ENCODE measurements at places on chromosomes 7 and 10.

GRCh38 chr10:30742471-30742870, 112.9 kb upstream of the LYZL2 start:
- DNase-seq, result no peak

DNA sequence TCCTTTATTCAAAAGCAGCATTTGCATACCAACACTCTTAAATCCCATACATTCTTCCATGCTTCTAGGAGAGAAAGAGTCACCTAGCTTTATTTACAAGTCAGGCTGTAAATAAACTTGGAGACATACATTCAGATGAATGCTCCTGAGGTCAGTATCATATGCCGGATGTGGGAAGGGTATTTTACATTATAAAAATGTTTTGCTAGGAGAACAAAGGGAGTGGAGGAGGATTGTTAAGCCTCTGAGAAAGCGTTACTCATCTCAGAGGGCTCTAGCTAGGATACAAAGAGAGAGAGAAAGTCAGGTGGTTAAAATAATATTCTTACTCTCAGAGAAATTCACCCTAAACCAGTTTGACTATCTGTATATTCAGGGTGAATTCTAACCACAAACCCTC, 300.9 kb upstream of the NPSR1 start:
- no peak for DNase-seq

- no peak for DNase-seq
These were observed 30.9 kb upstream of the VDAC2 start for GRCh38 chr10:75179657-75180177.

- no peak for DNase-seq
These were observed 868 bp downstream of the TIAL1 start for GRCh38 chr10:119595676-119596515.

DNA sequence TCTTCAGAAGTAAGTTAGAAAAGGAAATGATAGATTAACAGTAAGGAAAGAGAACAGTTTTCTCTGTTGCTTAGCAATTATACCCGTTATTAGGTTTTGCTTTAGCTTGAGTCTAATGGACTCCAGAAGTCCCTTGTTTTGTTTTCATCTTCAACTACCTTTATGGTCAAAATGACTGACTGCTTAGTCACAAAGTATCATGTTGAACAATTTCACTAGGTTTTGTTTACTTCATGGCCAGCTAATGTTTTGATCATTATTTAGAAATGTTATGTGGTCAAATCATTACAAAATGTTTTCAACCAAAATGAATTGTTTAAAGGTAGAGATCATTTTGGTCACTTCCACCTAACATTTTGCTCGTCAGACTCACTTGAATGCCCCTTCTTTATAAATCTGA, 1.9 kb downstream of the UBN2 start:
- no peak for DNase-seq

DNA sequence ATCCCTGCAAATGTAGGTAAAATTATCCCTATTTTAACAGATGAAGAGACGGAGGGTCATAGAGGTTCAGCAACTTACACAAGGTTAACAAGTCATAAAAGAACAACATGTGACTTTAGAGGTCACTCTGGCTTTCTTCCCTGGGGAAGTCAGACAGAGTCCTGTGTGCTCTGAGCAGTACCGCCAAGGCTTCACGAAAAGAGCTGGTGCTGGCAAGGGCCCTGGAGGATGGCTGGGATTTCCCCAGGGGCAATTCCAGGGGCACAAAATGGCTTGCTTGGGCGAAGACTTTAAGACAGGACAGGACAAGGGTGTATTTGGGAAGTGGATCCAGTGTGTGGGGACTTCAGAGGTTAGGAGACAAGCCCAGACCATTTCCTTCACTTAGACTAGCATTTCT, 144.1 kb downstream of the PIP4K2A start:
- no peak for DNase-seq

- DNase-seq, result no peak
These were observed 149.2 kb downstream of the PLPP4 start for GRCh38 chr10:120606051-120606764.

GRCh38 chr7:76409537-76409936, at the start of gene SSC4D:
TSS of gene SSC4D (minus strand) at chr7:76409697. CDS start at chr7:76404439, 5,258 bp downstream.
- no peak for DNase-seq

- no peak for DNase-seq
These were observed 142.8 kb downstream of the LSM5 start for GRCh38 chr7:32347244-32347828.

- DNase-seq, result no peak
These were observed 16.3 kb downstream of the ELMO1 start for GRCh38 chr7:37432281-37432920.

DNA sequence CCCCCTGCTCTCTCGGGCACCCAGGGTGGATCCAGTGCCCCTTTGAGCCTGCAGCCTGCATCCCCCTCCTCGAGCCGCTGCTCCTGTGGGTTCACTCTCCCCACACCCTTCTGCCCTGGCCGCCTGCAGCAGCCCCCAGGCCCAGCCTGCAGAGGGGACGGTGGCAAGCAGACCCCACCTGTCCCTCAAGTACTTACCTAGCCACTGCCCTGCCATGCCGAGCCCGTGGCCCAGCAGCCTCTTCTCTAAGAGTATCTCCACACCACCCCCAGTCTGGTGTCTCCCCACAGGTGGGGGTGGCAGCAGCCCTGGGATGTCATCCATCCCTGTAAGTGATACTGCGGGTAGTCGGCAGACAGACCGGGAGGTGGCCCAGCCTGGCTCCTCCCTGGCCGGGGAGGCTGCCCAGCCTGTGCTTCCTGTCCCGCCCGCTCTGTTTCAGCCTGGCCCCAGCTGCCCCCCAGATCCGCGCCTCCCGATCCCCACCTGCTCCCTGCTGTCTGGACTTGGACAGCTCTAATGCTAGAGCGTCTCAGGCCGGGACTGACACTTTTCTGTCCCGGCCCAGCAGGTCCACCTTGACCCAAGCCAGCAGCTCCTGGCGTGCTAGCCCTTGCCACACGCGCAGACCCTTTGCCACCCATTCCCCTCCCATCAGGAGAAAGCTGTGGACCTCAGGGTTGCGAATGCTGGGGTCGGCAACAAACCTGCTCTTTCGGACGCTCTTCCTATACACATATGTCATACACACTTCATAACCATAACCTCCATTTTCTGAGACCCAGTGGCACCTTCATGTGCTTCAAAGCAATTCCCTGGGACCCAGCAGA, 25.0 kb downstream of the YKT6 start:
- no peak for DNase-seq

GRCh38 chr7:152202056-152202455, 176.6 kb downstream of the GALNT11 start:
- no peak for DNase-seq

GRCh38 chr7:14000247-14000646, 10.8 kb upstream of the ETV1 start:
- no peak for DNase-seq

GRCh38 chr10:132577350-132578003, 39.9 kb downstream of the INPP5A start:
- DNase-seq, result no peak

GRCh38 chr7:17275749-17276671, 22.4 kb upstream of the AHR start:
- DNase-seq, result no peak

DNA sequence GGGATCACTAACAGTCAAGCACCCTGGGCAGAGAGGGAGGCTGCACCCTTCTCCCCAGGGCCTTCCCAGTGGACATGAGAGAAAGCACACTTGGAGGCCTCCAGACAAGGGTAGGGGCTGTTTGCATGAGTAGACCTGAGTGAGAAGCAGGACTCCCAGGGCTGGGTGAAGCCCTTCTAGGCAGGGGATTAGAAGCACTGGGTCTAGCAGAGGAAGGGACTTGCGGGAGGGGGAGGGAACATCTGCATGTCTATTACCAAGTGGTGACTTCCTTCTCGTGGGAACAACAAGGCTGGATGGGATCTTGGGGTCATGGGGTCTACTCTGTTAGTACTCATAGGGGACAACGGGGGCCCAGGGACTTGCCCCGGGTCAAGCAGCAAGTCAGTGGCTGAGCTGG, 67.8 kb downstream of the EMX2 start:
- no peak for DNase-seq

GRCh38 chr10:8665322-8665721, 610.8 kb downstream of the GATA3 start:
- no peak for DNase-seq

DNA sequence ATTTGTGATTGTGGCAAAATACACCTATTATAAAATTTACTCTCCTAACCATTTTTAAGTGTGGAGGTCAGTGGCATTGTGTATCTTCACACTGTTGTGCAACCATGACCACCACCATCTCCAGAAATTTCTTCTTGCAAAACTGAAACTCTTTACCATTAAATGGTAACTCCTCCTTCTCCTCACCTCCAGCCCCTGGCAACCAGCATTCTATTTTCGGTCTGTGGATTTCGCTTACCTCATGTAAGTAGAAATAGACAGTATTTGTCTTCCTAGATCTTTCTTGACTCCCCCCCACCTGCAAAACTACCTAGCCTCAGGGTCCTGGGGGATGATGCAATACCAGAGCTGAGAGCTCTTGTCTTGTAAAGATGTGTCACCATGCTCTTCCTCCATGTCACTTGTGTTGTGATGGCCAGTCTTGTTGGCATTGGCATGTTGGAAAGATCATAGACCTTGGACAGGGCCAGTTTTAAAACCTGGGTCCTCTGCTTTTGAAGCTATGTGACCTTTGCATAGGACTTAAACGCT, 71.1 kb upstream of the EMX2 start:
- DNase-seq, result no peak

- DNase-seq, result no peak
These were observed 130.8 kb downstream of the WNT2 start for GRCh38 chr7:117192108-117192507.

DNA sequence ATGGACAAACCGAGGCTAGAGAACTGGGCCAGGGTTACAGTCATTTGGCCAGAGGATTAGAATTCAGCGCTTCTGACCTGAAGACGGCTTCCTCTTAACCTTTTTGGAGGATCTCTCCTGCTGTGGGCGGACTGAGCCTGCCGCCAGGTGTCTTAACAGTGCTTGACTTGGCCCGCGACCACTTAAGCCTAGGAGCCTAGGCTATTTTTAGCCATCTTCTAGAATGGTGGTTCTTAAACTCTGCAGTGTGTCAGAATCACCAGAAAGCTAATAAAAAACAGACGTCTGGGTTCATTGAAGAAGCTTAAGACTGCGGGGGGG, 722 bp downstream of the MDH2 start:
- DNase-seq, result no peak

GRCh38 chr10:92241158-92241500, 49.7 kb downstream of the CPEB3 start:
- no peak for DNase-seq

- DNase-seq, result no peak
These were observed 38.3 kb downstream of the GPRIN2 start for GRCh38 chr10:46518028-46518725.

- no peak for DNase-seq
These were observed 14.7 kb upstream of the SERPINE1 start for GRCh38 chr7:101112233-101112632.

DNA sequence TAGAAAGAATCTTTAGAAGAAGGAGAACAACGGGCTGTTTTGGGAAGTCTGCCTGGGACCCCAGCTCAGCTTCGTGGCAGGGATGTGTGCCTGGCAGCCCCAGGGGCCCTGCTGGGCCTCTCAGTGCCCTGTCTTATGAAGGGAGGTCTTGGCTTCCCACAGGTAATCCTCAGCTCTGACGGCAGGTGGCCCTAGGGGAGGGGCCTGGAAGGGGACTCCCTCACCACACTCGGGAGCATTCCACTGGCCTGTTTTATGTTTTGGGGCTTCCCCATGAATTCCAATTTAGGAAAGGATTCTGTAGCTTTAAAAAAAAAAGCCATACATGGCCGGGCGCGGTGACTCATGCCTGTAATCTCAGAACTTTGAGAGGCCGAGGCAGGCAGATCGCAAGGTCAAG, 3.0 kb upstream of the DMBT1 start:
- DNase-seq, result no peak

GRCh38 chr10:43225004-43225786, 41.7 kb downstream of the RASGEF1A start:
- DNase-seq, result no peak

GRCh38 chr7:131673576-131673975, 117.1 kb upstream of the PODXL start:
- DNase-seq, result no peak

DNA sequence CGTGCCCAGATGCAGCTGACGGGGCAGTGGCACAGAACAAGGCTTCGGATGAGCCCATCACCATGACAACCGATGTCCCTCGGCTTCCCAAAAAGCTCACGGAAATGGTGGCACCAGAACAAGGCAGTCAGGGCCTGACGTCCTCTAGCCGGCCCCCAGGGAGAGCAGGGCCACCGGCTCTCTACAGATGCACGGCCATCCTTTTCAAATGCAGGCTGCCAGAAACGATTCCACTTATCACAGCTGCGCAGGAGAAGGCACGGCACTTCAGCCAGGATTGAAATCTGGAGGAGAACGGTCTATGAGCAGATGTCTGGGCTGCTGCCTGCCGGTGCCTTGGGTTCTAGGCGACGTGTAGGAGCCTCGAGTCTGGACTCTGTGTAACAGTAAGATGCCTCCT, 223.8 kb downstream of the ZMYND11 start:
- DNase-seq, result no peak

GRCh38 chr7:3844540-3845151, 543.6 kb downstream of the SDK1 start:
- no peak for DNase-seq

DNA sequence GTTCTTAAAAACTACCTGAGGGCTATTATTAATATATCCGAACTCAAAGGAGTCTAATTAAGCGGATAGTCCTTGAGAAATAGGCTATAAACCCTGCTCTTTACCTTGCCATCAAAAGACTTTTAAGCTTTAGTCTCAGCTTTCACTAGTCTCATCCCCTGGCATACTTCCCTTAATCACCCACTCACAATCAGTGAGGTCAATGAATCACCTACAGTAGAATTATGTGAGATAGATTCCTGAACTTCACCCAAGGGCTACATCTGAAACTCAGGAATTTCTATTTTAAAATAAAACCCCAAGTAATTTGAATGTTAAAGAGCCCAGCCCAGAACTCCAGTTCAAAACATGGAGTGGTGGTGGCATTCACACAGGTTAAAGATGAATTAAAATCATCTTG, 108.7 kb downstream of the ETV1 start:
- DNase-seq, result no peak

GRCh38 chr10:101144053-101144452, 13.0 kb downstream of the TLX1 start:
- DNase-seq, result no peak

GRCh38 chr10:113455947-113456346, 96.9 kb upstream of the HABP2 start:
- DNase-seq, result no peak

- DNase-seq, result no peak
These were observed 19.2 kb upstream of the ZNF32 start for GRCh38 chr10:43667761-43668386.

- no peak for DNase-seq
These were observed 59.8 kb upstream of the CYP2C9 start for GRCh38 chr10:94878649-94879048.

GRCh38 chr10:1551636-1552338, 185.5 kb downstream of the ADARB2 start:
- no peak for DNase-seq

- no peak for DNase-seq
These were observed 117.0 kb downstream of the OAT start for GRCh38 chr10:124301736-124302135.

GRCh38 chr7:108089381-108089780, 40.8 kb downstream of the LAMB4 start:
- DNase-seq, result no peak
